Stimulated activated effector memory CD8-positive, alpha-beta T cell treated with anti-CD3 and anti-CD28 coated beads, Interleukin-12 subunit alpha, Interleukin-12 subunit beta, amount 100 ng/mL, for 72 hours (primary cell): ENCODE measurements at places on chromosomes 4 and X.

DNA sequence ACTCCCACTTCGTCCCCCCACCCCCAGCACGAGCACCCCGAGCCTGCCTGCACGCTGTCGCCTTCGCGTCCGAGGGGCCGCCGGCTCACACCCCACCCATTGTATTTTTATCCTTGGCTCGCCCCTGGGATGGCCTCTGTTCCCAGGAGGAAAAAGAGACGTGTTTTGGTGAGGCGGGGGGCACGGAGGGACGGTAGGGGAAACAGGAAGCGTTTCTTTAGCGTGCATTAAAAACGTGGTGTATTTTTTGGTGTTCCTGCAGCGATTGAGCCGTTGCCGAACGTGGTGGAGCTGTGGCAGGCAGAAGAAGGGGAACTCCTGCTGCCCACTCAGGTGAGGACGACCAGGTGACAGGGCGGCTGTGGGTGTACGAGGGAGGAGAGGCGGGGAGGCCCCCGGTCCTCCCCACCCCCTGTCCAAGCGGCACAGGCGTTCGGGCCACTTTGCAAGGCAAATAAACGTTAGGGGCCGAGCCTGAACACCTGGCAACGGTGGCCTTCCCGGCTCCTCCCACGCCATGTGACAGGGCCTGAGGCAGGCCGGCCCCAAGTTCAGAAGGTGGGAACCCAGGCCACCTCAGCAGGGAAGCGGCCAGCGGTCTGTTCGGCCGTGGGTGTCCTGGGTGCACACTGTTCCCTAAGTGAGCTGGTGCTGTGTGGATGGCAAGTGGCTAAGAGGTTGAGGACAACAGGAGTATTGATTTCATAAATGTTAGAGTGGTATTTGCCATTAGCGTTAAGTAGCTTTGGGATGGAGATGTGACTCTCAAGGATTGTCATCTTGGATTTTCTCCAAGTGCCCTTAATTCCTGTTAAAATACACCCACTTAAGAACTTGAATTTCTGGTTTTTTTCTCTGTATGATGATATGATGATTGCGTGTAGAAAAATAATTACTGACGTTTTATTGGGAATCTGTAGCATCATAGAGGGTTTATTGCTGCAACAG, 1.1 kb downstream of the TMEM131L start:
- DNase-seq: peak; percentile 76

DNA sequence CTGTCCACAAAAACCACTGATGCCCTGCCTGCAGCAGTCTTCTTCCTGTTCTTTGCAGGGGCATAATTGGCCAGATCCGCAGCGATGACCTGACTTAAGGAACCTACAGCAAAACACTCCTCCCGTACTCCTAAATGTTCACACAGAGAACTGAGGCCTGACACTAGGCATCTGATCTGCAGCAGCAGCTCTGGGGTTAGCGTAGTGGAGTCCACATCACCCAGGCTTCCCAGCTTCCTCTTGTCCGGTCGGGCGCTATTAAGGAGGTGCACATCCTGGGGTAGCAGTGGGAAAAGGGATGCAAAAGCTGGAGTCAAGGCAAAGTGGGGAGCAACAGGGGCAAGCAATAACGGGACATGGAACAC, 758 bp downstream of the SCFD2 start:
- DNase-seq: no peak

GRCh38 chrX:42119076-42119475, 195.7 kb upstream of the CASK start:
- DNase-seq: no peak

- DNase-seq: peak; percentile 43
These were observed 4.6 kb downstream of the MAGIX start for GRCh38 chrX:49166914-49167739.

GRCh38 chr4:10635091-10635490, 49.5 kb downstream of the CLNK start:
- DNase-seq: no peak

- no peak for DNase-seq
These were observed at the start of gene AR for GRCh38 chrX:67543818-67544217. Gene AR, plus strand, starts transcription at chrX:67544021. Its CDS starts 1,126 bp downstream, at chrX:67545147.

DNA sequence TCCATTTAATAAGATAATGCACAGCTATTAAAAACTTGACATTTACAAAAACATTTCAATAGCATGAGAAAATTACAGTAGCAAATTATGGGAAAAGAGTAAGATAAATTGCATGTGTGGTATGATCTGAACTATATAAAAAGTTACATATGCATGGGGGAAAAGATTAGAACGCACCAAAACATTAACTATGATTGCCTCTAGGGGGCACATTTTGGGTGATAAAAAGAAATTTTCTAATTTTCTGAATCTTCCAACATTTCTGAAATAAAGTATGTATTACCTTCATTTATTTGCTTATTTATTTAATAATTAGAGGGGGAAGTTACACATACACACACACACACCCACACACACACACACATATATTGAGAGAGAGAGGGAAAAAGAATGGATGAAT, 19.6 kb upstream of the KDM5C start:
- DNase-seq: no peak

GRCh38 chrX:41468647-41469323, 21.6 kb downstream of the NYX start:
- no peak for DNase-seq

DNA sequence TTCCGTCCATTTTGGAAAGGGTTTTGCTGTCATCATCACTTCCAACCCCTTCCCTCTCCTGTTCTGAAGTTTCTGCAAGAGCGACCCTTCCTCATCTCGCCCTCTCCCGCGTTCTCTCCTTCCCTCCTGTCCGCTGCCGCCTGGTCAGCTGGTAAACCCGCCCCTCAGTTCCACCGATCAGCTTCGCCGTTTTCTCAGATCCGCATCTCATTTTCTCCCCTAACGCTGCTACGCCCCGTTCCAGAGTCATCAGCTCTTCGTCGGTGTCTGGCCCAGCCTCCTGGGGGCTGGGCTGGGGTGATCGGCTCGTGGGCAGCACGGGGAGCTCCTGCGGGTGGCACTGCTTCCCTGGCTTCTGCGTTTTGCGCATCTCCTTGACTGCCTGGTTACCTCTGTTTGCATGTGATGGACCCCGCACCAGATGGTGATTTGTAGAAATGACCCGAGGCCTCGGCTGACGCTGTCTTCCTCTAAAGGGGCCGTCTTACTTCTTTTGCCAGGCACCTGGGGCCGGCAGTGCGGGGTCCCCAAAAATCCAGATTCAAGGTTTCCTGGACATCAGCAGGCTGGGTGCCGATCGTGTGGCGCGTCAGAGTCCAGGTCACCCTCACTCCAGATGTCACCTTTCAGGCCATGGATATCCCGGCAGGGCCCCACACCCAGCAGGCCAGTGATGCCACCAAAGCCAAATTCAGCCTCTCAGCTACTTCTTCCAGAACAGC, 13.4 kb downstream of the CTBP1 start:
- DNase-seq: no peak

DNA sequence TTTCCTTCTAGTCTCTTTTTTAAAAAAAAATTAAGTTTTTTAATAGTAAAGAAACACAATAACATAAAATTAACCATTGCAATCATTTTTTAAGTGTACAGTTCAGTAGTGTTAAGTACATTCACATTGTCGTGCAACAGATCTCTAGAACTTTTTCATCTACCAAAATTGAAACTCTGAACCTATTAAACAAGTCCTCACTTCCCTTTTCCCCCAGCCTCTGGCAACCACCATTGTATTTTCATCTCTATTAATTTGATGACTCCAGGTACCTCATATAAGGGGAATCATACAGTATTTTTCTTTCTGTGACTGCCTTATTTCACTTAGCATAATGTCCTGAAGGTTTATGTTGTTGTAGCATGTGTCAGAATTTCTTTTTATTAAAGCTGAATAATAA, 31.8 kb downstream of the MSL3 start:
- no peak for DNase-seq

DNA sequence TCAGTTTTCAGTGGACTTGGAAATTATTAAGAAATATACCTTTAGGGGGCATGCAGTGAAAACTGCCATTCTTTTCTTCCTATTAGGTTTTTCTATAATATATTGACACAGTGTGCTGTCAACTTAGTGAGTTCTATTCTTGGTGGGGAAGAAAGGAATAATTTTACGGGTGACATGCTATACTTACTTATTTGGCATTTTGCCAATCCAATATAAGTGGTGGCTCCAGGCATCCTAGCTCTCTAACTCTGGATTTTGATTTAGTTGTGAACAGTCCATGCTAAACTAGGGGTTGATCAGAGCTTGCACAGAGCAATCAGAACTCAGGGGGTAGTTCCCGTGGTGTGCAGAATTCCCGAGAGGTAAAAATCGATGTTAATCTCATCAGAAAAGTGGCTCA, 277.7 kb upstream of the FTHL17 start:
- no peak for DNase-seq

DNA sequence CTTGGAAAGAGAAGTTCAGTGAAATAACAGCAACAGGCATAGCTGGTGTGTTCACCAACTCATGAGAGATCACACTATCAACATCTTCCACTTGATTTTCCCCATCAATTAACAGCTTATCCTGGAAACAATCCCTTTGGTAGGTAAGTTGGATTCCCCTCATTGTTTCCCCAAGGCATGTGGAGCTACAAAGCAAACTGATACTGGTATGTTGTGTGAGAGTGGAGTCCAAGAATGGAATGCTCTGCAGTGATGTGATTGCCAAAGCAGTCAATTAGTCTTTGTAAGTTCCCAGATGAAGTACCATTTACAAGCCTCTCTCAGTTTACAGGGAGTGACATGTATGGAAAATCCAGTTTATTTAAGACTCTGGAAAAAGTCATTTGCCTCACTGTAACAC, 13.7 kb upstream of the XAGE2 start:
- DNase-seq: no peak

- DNase-seq: no peak
These were observed 4.7 kb downstream of the BLTP1 start for GRCh38 chr4:122156819-122157218.

DNA sequence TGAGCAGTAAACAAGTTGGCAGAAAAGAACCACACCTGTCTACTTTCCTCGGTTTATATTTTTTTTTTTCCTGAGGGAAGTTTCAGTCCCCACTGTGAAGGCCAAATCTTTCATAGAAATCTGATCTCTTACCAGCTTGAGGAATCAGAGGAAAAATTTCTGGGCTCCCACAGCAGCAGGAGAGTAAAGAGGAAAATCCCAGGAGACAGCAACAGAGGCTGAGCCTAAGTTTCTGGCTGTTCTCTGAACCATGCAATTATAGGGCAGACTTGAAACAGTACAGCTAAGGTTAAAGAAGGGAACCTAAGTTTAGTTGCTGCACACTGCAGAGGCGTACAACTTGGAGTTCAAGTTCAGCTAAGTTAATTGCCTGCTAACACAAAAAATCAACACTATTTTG, 1090.9 kb upstream of the INTU start:
- DNase-seq: no peak

- DNase-seq: no peak
These were observed 231.5 kb downstream of the TRIML1 start for GRCh38 chr4:188370777-188371176.

GRCh38 chrX:39418254-39418704, 617.0 kb downstream of the MID1IP1 start:
- no peak for DNase-seq
